ENCODE measurements at places on chromosomes 16 and 17.
A peak's percentile ranks its signal among the peaks of the same experiment; 100 is the strongest.

DNA sequence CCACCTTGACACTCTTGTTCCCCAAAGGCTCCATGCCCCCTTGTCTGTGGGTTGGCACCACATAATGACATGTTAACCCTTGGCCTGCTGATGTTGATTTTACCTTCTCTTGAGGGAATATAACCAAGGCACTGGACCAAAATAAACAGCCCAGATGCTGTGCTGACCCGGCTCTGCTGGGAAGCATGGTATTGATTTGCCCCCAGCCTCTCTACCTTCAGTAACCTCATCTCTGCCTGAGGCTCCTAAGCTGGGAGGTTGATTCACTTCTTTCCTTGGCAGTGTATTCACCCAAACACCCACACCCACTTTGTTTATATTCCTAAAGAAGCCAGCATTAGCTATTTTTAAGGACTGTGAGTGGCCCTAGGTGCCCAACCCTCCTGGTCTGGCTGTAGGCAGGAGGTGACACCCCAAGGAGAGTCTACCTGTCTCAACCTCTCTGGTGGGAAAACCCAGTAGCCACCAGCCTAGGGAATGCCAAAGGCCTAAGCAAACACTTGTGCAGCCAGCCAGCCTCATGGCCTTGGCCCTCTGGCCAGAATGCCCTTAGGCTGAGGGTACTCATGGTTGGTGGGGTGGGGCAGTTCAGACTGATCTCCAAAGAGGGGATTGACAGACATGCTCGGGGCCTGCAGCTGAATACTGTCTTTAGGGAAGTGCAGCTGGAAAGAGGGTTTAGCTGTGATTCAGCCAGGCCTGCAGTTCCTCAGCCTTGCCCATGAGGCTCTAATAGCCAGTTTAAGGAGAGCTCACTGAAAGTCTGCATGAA lies 42.7 kb downstream of the GNAO1 start:
- no peak for DNase-seq

GRCh38 chr17:3911271-3912053 lies 4.8 kb downstream of the P2RX1 start:
- DNase-seq, result peak; percentile 88

DNA sequence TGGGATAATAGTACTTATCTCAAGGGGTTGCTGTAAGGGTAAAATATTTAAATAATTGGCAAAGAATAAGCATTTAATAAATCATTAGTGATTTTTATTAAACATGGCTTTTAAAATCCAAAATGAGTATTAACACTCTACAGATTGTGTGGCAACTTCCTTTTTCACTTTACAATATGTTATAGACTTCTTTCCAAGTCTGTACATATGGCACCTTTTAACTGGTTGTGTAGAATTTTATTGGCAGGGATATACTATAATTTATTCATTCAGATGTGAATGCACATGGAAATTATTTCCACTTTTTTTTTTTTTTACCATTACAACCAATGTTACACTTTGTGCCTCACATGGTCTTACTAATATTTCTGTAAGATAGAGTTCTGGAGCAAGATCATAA lies 15.7 kb upstream of the NLRP1 start:
- no peak for DNase-seq

- no peak for DNase-seq
Observed at GRCh38 chr16:86556576-86556975, 1.5 kb upstream of the MTHFSD start.

GRCh38 chr16:66134875-66135274 lies 231.6 kb upstream of the CDH5 start:
- no peak for DNase-seq

DNA sequence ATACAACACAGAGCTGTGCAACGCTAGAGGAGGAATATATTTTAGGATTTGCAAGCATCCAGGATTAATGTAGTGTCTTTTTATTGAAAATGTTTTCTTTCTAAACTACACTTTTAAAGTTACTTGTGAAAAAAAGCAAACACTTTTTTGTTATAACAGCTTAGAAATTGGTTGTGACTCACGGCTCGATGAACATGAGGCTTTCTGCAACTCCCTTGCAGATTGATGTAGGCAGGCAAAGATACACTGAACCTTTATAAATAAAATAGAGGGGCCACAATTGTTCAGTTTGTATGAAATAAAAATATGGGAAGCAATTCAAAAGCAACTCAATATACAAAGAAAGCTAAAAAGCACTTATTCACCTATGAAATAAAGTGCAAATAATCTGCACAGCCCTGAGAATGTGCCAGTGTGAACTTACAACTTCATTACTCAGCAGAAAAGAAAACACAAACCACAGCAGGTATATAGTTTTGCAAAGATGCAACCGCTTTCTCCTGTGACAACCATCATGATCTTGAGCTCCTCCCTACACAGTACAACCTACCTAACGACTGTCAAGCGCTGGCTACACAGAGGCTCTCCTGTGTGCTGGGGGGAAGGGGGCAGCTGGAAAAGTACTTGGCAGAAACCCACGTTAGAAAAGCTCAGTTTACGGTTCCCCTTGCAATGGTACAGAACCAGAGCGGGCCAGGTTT lies 948 bp downstream of the LUC7L start:
- no peak for DNase-seq

DNA sequence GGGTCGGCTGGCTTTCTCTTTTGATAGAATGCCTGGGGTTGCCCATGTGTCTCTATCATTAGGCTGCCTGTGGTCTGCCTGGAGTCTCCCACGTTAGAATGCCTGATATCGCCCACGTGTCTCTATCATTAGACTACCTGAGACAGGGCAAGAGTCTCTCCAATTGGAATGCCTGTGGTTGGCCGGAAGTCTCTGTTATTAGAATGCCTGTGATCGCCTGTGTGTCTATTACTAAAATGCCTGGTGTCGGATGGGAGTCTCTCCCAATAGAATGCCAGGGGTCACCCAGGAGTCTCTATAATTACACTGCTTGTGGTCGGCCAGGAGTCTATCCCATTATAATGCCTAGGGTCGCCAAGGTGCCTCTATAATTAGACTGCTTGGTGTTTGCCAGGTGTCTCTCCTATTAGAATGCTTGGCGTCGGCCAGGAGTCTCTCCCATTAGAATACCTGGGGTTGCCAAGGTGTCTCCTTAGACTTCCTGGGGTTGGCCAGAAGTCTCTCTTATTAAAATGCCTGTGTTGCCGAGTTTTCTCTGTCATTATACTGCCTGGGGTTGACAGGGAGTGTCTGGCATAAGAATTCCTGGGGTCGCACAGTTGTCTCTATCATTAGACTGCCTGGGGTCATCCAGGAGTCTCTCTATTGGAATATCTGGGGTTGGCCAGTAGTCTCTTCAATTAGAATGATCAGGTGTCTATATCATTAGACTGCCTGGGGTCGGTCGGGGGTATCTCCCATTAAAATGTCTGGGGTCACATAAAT lies 2272.8 kb downstream of the TP53TG3F start:
- DNase-seq, result no peak

DNA sequence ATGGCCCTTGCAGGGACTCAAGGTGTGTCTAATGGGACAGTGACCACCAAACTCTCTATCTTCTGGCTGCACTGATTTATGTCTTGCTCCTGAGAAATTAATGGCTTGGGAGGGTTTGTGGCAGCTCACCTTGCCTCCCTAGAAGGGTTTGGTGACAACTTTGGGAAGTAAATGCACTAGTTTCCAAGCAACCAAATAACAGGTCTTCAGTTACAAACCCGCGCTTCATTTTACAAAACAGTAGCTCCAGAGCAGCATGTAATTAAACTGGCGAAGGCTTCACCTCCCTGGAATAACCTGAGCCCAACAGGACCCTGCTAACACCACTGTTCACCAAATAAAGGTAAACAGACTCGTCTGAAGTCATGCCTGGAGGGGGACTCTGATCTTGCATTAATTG lies 318.3 kb downstream of the SLC39A11 start:
- DNase-seq, result no peak

DNA sequence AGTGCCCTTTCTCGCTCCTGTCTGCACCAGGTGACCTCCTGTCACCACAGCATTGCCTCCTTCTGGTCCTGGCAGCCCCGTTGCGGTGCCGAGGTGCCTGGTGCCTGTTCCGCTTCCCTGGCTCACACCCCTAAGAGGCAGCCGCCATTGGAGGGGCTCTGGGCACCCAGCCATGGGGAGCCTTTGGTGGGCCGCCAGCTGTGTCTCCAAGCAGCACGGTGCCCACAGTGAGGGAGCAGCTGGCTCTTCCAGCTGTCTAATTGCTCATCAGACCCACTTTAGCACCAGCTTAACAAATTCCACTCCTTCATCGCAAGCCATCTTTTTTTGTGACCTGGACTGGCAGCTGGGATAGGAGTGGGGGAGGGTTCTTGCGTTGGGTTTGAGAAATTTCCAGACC lies 276.1 kb downstream of the SNX29 start:
- DNase-seq, result no peak

DNA sequence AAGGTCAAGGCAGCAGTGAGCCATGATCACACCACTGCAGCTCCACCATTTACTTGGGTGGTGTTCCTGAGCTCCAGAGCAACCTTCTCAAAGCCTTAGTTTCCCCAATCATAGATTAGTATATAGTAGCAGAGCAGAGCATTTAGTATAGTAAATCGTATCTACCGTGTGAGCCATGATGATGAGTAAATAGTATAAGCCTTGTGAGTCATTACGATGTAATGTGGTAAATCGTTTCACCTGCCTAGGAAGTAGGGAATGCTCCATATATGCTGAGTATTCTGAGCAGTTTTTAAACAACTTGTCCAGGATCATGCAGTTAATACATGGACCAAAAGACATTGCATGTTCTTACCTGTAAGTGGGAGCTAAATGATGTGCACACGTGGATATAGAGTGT lies 66.4 kb downstream of the SCNN1B start:
- no peak for DNase-seq

DNA sequence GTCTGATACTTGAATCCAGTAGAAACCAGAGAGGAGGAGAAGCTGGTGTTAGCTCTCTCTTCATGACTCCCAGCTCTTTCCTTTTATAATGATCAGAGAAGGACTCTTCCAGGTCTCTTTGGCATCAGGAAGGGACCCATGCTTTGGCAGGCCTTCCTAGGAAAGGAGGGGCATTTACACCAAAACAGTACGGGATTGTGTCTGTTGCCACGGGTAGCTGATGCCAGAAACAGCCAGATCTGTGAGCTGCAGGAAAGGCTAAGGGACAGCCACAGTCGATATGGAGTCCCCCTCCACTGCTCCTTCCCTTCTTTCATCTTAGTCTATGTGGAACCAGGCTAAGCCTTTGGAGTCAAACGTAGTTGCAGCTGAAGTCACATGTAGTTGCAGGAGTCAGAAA lies 9.3 kb downstream of the CEP295NL start:
- no peak for DNase-seq

- DNase-seq, result no peak
Observed at GRCh38 chr17:72790190-72790589, 302.3 kb downstream of the SLC39A11 start.

- peak; percentile 77 for DNase-seq
Observed at GRCh38 chr16:53545433-53545832, 42.4 kb upstream of the AKTIP start.

GRCh38 chr16:9518051-9518450 lies 426.6 kb downstream of the HAPSTR1 start:
- no peak for DNase-seq

GRCh38 chr16:52460639-52461178 lies 86.2 kb downstream of the TOX3 start:
- DNase-seq, result no peak

GRCh38 chr17:4156750-4157381 lies 13.9 kb downstream of the CYB5D2 start:
- no peak for DNase-seq

Measured in CD8-positive, alpha-beta memory T cell (primary cell).